ENCODE measurements at places on chromosomes 11 and 22.
A peak's percentile ranks its signal among the peaks of the same experiment; 100 is the strongest.

DNA sequence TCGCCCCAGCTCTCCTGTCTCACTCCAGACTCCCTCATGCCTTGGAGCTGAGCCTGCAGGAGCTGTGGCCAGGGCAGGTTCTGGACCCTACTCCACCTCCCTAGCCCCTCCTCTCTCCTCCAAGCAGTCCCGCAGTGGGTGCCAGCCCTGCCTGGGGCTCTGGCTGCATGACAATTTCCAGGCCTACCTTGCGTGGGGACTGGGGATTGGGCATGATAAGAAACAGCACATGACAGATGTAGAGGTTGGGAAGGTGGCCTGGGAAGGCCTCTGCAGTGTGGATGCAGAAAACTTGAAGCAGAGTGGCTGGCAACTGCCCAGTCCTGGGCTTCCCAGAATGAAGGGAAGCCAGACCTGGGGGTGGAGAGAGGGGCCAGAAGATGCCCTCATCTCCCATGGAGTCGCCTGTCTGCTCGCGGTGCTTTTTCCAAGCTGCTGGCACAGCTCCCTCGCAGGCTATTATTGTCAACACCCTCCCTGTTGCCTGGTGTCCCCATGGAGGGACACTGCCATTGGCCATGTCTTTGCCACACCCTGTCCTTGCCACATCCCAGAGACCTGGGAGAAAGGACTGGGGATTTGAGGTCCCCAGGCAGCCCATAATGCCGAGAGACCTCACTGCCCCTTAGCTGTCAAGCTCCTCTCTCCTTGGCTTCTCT lies 48.9 kb upstream of the CDON start:
- no peak for DNase-seq

- no peak for DNase-seq
These were observed 36.6 kb upstream of the NCR3LG1 start for GRCh38 chr11:17314904-17315426.

DNA sequence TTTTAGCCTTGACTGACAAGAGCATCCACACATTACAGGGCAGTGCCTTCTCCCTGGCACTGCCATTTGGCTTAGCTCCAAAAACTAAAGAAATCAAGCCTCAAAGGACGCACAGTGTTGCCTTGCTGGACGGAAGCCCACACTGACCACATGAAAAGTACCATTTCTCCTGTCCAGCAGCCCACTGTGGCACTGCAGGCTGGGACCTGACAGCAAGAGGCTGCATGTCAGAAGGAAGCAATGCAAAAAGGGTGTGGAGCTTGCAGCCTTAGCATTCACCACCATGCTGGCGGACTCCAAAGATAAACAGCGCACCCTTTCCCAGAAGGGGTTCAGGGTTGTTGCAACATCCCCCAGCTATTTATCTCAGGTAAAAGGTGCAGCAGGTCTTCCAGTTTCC lies 109.3 kb upstream of the BMAL1 start:
- DNase-seq = no peak

DNA sequence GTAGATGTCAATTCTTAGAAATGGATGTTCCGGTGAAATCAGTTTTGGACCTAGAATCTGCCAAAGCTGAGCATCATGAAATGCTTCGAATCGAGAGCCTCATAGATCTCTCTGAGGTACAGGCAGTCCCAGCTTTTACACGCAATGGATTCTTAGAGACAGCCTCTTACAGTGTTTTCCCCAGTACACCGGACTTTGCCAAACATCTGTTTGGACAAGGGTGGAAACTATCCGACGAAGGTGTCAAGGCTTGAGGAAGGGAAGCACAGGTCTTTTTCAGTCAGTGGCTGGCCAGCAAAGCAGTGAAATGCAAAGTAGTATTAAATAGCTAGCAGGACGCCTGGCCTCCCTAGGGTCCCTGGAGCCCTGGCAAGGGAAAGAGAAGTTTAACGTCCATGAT lies 4.9 kb downstream of the GRK3 start:
- no peak for DNase-seq

DNA sequence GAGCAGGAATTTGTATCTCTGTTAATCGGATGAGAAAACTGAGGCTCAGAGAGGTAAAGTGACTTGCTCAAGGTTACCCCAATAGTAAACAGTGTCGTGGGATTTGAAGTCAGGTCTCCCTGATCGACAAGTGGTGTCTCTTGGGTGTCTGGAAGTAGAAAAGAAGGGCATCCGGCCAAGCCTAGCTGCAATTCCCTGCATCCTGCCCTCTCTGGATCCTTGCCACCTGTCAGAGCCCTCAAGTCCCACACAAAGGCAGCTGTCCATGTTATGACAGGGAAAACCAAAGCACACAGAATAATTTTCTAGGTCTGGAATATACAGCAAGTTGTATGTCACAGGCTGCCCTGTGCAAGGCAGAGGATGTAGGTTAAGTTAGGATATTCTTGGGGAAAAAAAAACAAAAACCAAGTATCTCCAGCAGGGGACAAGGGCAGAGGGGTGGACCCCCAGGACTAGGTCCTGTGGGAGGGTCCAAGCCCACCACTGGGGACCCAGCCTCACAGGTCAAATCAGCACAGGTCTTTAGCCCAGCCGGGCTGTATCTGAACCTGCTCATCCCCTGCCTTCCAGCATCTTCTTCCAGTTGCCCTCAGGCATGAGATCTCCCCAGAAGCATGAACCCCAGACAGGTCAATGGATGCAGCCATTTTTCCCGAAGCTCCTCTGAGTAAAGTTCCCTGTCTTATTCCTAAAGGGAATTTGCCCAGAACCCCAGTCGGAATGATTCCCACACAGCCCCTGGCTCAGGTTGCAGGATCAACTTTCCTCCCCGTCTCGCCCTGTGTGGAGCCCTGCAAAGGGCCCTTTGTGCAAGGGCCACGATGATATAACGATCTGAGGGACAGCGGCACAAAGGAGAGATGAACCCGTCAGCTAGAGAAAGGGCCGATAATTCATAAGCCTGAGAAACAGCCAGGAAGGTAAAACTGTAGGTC lies 15.0 kb downstream of the USH1C start:
- no peak for DNase-seq

- DNase-seq = peak; percentile 30
These were observed 56.9 kb downstream of the PACS1 start for GRCh38 chr11:66126808-66127555.

GRCh38 chr11:92960886-92961285 lies 8.6 kb upstream of the MTNR1B start:
- DNase-seq = no peak

GRCh38 chr22:47200273-47201051 lies 438.0 kb downstream of the TBC1D22A start:
- no peak for DNase-seq

DNA sequence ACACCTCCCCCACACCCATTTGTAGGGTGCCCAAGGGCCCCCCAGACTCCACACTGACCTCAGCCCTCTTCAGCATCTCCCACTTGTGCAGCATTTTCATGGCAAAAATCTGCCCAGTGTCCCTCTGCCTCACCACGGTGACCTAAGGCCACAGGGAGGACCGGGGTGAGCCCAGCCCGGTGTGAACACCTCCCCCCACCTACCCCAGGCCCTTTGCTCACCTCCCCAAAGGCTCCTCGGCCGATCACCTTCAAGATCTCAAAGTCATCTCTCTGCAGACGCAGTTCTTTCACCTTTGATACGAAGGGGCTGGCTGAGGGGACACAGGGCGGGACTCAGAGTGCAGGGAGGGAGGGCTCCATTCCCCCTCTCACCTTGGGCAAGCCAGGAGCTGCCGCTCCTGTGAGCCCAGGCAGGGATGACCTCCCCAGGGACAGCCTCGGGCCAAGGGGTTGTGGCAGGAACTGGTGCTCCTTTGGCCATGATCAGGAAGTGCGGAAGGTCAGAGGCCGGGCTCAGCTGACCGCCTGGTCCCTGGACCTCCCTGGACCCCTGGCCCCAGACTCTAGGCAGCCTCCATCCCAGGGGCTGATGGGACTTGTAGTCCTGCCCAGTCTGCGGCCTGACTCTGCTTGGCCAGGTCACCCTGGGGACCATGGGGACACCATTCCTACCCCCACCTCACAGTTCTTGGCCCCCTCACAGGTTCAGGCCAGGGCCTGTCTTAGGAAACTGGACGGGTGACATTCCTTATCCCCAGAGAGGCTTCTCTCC lies 2.7 kb downstream of the CDC42BPG start:
- no peak for DNase-seq

GRCh38 chr11:29309992-29310391 lies 706.8 kb downstream of the KCNA4 start:
- DNase-seq = no peak

GRCh38 chr11:9493492-9493891 lies 32.7 kb downstream of the ZNF143 start:
- no peak for DNase-seq

DNA sequence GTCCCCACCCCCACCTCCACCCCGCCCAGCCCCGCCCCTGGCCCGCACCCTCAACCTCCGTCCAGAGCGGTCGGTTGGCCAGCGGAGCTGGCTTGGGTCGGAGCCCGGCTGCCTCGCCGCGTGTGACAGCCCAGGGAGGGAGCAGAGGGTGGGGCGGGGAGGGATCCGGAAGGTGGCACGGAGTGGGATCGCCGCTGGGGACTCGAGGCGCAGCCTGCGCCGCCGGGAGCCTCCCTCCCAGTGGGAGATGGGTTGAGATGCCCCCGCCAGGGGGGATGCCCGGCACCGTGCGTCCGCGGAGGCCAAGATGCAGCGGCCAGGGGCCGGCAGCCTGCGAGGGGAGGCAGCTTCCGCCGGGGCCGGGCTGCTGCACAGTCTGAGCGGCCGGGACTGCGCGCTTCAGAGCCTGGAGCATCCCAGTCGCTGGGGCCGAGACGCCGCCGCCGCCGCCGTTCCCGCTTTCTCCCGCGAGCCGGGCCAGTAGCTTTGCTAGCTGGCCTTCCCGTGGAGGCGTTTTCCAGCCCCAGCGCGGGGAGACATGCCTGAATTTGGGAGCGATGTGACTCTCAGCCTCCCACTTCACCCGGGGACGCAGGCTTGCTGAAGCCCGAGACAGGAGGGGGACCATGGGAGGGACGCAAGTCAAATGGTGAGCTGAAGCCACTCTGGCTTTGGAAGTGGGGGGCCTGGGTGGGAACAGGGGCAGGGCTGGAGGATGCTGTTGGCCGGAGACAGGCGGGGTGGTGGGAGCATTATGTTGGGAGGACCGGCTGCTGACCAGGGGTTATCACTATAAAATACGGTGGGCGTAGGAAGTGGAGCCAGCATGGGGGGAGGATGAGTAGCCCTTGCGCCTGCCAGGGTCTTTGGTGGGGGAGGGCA lies 40.2 kb downstream of the DIXDC1 start:
- DNase-seq = no peak

GRCh38 chr11:124724979-124725718 lies 14.6 kb upstream of the NRGN start:
- no peak for DNase-seq

DNA sequence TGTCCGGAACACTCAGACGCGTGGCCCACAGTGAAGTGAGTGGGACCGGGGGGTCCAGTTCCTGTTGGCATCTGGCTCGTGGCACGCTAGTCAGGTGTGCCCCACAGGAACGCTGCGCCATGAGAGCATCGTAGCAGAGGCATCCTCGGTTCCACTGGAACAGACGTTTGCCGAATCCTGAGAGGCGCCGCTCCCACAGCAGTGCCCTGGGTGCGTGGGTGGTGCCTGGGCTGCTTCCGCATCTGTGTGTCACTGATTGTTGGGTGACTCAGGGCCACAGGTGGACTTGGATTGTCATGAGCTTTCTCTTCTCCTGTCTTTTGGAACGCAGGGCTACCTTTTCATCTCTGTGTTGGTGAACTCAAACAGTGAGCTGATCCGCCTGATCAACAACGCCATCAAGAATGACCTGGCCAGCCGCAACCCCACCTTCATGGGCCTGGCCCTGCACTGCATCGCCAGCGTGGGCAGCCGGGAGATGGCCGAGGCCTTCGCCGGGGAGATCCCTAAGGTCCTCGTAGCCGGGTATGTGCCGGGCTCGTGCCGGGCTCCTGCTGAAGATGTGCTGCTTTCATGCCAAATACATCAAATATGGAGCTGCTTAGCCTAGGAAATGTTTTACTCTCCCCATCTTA lies 46.2 kb downstream of the AP2A2 start:
- DNase-seq = no peak

DNA sequence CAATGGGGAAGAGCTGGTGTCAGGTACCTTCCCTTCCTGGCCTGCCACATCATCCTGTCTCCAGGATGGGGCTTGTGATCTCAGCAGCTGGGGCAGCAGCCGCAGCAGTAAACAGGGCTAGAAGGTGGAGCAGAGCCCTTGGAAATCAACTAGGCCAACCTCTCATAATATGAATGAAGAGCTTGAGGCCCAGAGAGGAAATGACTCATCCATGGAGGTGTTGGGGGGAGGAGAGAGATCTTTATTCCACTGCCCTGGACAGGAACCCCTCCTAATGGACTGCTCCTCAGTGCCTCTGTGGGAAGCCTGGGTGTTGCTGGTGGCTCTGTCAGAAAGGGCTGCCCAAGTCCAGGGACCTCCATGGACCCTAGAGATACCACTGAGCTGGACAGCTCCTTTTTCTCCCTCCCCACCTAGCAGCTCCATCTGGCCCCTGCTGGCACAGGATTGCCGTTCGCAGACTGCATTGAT lies 111.8 kb downstream of the OSBP2 start:
- no peak for DNase-seq

DNA sequence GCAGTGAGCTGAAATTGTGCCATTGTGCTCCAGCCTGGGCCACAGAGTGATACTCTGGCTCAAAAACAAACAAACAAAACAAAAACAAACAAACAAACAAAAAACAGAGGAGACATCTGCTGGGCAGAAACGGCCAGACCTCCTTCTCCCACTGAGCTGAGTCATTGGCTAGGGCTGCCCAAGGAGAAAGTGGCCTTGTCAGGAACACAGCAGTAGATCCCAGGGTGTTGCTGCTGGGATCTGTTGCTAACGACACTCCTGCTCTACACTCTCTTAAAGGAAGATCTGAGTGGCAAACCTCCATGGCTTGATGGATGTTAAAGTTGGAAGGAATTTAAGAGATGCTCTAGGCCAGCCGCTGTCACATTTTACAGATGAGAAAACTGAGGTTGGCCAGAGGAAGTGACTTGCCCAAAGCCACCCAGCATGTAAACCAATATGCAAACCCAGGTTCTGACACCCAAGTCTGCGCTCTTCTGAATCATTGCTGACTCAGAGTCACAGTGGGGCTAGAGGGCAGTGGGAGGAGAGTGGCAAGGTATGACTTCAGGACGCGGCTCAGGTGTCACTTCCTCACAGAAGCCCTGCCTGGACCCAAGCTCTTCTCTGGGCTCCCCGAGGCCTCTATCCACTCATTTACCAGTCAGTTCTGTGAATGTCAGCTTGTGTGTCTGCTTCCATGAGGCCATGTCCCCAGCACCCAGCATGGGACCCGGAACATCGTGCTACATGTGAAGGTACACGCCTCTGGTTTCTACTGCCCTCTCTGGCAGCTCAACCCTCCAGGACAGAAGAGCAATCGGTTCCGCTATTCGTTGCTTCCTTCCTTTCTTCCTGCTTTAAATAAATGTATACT lies 11.3 kb upstream of the GDPD5 start:
- no peak for DNase-seq

GRCh38 chr11:107956543-107956942 lies 28.3 kb downstream of the RAB39A start:
- no peak for DNase-seq

All from stimulated activated CD4-positive, alpha-beta T cell treated with anti-CD3 and anti-CD28 coated beads, Interleukin-1b, Interleukin-23, amount 100 ng/mL, for 1 hour (primary cell).